ENCODE measurements at places on chromosomes 6 and 20. TPM values are rescaled to one million over a fixed set of nuclear protein-coding genes. Genes with fewer than 3 reads are reported as not detected.

The EPPIN gene
- polyA plus RNA-seq, result not detected

The GSS gene
- polyA plus RNA-seq, result 82.9 TPM

The SNX3 gene
- 322 TPM for polyA plus RNA-seq

The GPX5 gene
- polyA plus RNA-seq, result 3.6 TPM

The TEAD3 gene
- polyA plus RNA-seq, result 78.3 TPM

The ZNF334 gene
- polyA plus RNA-seq, result 12.6 TPM

The RAET1G gene
- polyA plus RNA-seq, result not detected

The NHLRC1 gene
- 1.3 TPM for polyA plus RNA-seq

The PRDM1 gene
- 0.67 TPM for polyA plus RNA-seq

The PAK5 gene
- polyA plus RNA-seq, result not detected

The OR2H1 gene
- polyA plus RNA-seq, result not detected

The MUCL3 gene
- 0.12 TPM for polyA plus RNA-seq

The ANKRD6 gene
- 16.0 TPM for polyA plus RNA-seq

The LST1 gene
- not detected for polyA plus RNA-seq

The OXT gene
- polyA plus RNA-seq, result not detected

The CD109 gene
- polyA plus RNA-seq, result 1.5 TPM

The BPIFA1 gene
- not detected for polyA plus RNA-seq

The ZNF391 gene
- polyA plus RNA-seq, result 11.0 TPM

The TRPC4AP gene
- polyA plus RNA-seq, result 123 TPM

The COL11A2 gene
- polyA plus RNA-seq, result 59.6 TPM

The KCNK5 gene
- not detected for polyA plus RNA-seq

The IP6K3 gene
- polyA plus RNA-seq, result 2.9 TPM

The MAS1 gene
- polyA plus RNA-seq, result not detected

The PHACTR1 gene
- 11.2 TPM for polyA plus RNA-seq

The TNXB gene
- polyA plus RNA-seq, result 1.7 TPM

The HSPA12B gene
- 1.2 TPM for polyA plus RNA-seq

The SLC32A1 gene
- polyA plus RNA-seq, result not detected

The GJA10 gene
- not detected for polyA plus RNA-seq

The VIP gene
- polyA plus RNA-seq, result not detected

The ECT2L gene
- not detected for polyA plus RNA-seq

The SESN1 gene
- 17.9 TPM for polyA plus RNA-seq

The SLC22A16 gene
- polyA plus RNA-seq, result not detected

The BNIP5 gene
- not detected for polyA plus RNA-seq

The SEL1L2 gene
- polyA plus RNA-seq, result not detected

The RBPJL gene
- polyA plus RNA-seq, result not detected

The GABBR1 gene
- 67.0 TPM for polyA plus RNA-seq

The EPHA7 gene
- 39.5 TPM for polyA plus RNA-seq

The UNC93A gene
- not detected for polyA plus RNA-seq

The GPR6 gene
- not detected for polyA plus RNA-seq

The BMP6 gene
- not detected for polyA plus RNA-seq

The TMEM170B gene
- polyA plus RNA-seq, result 2.1 TPM

The KCNQ5 gene
- polyA plus RNA-seq, result 31.4 TPM

The SCUBE3 gene
- polyA plus RNA-seq, result 81.8 TPM

The DACT2 gene
- polyA plus RNA-seq, result 0.77 TPM

The SYCP2 gene
- polyA plus RNA-seq, result 0.07 TPM

The RALGAPA2 gene
- 14.5 TPM for polyA plus RNA-seq

The RFX6 gene
- not detected for polyA plus RNA-seq

The APCDD1L gene
- polyA plus RNA-seq, result 1.4 TPM

The KIF13A gene
- polyA plus RNA-seq, result 39.1 TPM

The DNAH8 gene
- not detected for polyA plus RNA-seq

The SULF2 gene
- 2.8 TPM for polyA plus RNA-seq

The FAM83D gene
- polyA plus RNA-seq, result 43.9 TPM

The RIPOR3 gene
- 4.8 TPM for polyA plus RNA-seq

The LAMA4 gene
- 244 TPM for polyA plus RNA-seq

The HTR1E gene
- polyA plus RNA-seq, result 0.46 TPM

The PGBD1 gene
- 8.2 TPM for polyA plus RNA-seq

The SLC25A27 gene
- 31.8 TPM for polyA plus RNA-seq

The SLC22A3 gene
- polyA plus RNA-seq, result not detected

The ID4 gene
- polyA plus RNA-seq, result 349 TPM
